ENCODE measurements at places on chromosomes 2 and 18.

DNA sequence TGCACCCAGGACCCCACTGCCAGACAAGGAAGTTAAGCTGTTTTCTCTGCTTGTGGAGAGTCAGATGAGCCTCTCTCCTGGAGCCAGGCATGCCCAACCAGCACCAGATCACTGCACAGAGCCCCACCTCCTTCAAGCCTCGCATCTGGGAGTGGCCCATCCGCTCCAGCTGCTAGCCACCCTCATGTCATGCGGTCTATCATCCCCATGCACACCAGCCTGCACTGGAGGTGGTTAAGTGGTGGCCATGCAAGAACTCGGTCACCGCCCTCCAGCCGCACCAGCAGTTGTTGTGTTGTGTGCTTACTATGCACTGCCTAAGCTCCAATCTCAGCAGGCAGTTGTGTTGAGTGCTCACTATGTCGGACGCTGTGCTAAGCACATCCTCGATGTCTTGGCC is 177.9 kb upstream of the SLC14A2 start:
- no peak for DNase-seq

DNA sequence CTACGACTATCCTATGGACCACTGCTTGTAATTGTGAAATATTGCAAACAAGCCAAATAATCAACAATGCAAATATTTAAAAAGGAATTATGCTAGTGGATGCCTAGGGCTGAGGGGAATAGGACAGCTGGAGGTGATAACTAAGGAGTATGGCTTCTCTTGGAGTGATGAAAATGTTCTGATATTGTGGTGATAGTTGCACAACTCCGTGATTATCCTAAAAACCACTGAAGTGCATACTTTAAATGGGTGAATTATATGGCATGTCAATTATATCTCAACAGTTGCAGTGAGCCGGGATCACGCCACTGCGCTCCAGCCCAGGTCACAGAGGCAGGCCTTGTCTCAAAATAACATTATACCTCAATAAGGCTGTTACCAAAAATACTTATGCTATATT is 125.1 kb upstream of the SH3BP4 start:
- DNase-seq: no peak

- no peak for DNase-seq
These were observed 36.0 kb downstream of the CDK15 start for GRCh38 chr2:201842131-201842860.

DNA sequence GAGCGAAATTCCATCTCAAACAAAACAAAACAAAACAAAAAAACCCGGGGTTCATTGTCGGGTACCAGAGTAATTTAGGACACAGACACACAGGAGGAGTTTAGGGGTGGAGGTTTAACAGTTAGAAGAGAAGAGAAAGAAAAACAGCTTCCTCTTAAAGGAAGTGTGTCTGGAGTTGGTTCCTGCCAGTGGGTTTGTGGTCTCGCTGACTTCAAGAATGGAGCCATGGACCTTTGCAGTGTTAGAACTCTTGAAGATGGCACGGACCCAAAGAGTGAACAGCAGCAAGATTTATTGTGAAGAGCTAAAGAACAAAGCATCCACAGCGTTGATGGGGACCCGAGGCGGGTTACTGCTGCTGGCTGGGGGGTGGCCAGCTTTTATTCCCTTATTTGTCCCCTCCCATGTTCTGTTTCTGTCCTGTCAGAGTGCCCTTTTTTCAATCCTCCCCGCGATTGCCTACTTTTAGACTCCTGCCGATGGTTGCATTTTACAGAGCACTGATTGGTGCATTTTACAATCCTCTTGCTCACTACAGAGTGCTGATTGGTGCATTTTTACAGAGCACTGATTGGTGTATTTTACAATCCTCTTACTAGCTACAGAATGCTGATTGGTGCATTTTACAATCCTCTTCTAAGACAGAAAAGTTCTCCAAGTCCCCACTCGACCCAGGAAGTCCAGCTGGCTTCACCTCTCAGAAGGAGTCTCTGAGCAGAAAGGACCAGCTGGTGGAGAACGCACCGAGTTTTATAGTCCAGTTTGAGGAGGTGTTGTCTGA is 28.7 kb upstream of the ATP8B1 start:
- no peak for DNase-seq

GRCh38 chr2:151150331-151151320 is 111.0 kb downstream of the RBM43 start:
- DNase-seq: no peak

- no peak for DNase-seq
These were observed 18.5 kb downstream of the DSG2 start for GRCh38 chr18:31516437-31516836.

- DNase-seq: no peak
These were observed 179.7 kb downstream of the TWIST2 start for GRCh38 chr2:239027391-239028252.

GRCh38 chr18:45009756-45010155 is 329.1 kb downstream of the SETBP1 start:
- DNase-seq: no peak

DNA sequence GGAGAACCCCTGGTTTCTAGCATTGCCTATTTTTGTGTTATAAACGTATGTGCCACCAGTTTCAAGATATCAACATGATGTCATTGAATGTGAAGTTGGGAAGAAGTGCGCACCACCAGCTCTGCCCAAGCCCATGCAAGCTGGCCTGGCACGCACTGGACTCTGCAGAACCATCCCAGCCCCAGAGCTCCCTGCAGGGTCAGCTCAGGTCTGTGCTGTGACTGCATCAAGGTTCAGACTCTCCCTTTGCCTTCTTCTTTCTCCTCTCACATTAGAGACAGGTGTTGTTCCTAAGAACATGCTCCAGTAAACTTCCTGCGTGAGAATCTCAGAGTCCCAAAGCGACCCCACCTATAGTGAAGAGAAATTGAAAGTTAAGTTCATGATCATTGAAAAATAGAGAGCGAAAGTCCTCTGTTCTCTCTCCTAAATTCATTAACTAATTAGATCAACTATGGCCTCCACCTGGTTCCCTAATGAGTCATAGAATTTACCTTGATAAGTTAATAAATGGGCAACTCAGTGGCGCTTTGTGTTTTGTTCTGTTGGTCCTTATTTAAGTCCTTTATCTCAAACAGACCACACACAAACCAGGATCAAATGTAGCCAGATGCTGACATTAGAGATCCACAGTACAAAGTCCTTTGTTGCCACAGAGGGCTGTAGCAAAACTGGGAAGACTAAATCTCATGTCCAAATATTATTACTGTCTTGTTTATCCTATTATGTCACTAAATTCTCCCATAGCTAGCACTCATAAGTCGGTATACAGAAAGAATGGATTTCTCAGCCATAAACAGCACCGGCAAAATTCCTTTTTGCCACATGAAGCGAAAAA is 432.3 kb downstream of the STK39 start:
- no peak for DNase-seq

DNA sequence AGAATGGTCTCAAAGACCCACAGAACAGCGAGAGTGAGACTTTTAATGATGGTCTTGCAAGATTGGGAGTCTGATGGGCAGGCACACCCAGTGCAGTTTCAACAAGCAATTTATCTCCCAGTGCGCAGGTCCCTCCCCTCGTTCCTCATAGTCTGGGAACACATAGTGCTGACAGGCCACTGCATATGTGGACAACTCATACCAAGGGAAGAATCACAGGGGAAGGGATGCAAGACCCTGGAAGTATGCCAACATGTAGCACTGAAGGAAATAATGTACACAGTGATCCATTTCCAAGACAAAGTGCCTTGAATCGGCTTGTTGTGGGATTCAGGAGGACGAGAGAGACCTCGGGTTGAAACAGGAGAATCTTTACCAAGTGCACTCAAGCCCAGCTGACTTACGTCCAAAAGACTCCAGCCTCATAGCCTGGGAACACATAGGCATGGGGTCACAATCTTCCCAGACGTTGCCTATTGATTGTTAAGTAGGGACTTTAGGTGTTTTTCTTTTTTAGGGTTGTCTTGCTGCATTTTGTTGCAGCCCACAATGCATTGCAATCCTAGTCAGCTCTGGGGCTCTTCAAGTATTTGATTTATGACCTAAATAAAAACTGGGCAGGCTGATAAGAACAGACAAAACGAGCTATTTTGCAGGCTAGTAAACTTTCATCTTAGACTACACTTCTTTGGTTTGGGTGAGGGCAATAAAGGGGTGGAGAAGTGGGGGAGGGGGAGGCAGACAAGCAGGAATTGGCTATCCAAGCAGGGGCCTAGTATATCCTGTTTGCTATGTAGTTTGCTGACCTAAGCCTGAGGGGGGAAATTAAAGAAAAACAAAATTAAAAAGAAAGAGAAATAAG is 24.7 kb upstream of the SERPINB5 start:
- no peak for DNase-seq

- peak; percentile 20 for DNase-seq
These were observed 116.9 kb downstream of the ERBB4 start for GRCh38 chr2:212421556-212422334.

GRCh38 chr18:48153613-48154481 is 223.4 kb upstream of the SMAD2 start:
- no peak for DNase-seq

DNA sequence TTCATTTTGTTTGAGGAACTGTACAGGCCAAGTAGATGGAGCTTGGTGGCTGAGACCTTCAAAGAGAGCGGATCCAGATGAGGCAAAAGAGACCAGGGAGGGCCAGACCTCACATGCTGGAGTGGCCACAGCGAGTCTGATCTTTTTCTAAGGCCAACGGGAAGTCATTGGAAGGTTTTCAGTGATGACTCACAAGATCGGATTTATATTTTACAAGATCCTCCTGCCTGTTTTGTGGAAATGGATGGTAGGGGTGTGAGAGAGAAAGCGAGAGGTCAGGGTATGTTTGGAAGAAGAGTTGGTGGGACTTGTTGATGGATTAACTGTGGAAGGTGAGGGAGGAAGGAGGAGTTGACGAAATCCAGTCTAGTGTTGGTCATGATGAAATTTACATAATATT is 44.6 kb upstream of the TUBA3D start:
- DNase-seq: no peak

DNA sequence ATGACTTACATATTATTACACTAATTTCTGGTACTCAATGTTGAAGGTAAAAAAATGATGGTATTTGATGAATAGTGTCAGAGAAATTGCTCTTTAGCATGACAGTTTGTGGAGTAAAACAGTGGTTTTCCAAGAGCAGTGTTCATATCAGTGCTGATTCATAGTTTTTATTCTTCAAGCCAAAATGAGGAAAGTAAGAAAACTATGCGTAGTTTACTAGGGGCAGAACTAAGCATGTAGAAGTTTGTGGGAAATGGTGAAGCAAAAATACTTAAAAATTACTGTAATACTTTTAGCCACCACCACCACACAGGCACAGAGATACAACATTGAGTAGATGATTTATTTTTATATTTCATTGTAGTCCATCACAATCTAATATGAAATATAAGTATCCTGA is 137.3 kb downstream of the ZNF804A start:
- DNase-seq: no peak

GRCh38 chr2:47521666-47522285 is 118.8 kb downstream of the MSH2 start:
- no peak for DNase-seq

DNA sequence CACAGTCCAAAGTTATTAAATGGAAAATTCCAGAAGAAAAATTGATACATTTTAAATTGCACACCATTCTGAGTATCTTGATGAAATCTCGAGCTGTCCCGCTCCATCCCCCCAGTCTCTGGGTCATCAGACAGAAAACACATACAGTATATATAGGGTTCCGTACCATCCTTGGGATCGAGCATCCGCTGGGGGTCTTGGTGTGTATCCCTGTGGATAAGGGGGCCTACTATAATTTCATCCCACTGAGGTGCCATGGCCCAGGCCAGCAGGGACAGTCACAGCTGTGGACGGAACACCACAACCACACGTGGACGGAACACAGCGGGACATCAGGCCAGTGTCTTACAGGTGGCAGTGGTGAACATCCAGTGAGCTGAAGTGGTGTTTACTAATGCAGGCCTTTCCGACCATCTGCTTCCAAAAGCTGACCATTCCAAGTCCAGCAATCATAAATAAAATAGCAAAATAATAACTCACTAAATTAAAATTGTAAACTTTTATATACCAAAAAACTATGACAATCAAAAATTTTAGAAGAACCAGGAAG is 14.0 kb downstream of the TWIST2 start:
- no peak for DNase-seq

- no peak for DNase-seq
These were observed 60.3 kb downstream of the RTP5 start for GRCh38 chr2:241929551-241930490.

- no peak for DNase-seq
These were observed 548.2 kb downstream of the CBLN2 start for GRCh38 chr18:71995904-71996465.

DNA sequence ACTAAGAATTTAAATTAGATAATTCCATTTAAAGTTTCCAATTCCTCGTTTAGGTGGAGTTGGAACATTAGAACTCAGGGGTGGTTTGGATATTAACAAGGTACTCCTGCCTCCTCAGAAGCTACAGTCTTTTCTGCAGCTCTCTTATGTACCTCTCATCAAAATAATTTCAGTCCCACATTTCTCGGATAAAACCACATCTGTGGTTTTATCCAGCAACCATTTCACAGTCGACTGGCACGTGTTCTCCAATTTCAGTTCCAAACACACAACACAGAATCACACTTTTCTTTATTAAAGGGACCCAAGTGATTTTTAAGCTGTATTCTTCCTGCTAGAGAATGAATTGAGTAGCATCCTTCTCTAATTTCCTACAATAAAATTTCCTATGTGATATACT is 22.7 kb upstream of the NFU1 start:
- no peak for DNase-seq

- no peak for DNase-seq
These were observed 25.1 kb downstream of the NEDD4L start for GRCh38 chr18:58069099-58069498.

GRCh38 chr2:126653761-126654160 is 2.2 kb upstream of the GYPC start:
- no peak for DNase-seq

DNA sequence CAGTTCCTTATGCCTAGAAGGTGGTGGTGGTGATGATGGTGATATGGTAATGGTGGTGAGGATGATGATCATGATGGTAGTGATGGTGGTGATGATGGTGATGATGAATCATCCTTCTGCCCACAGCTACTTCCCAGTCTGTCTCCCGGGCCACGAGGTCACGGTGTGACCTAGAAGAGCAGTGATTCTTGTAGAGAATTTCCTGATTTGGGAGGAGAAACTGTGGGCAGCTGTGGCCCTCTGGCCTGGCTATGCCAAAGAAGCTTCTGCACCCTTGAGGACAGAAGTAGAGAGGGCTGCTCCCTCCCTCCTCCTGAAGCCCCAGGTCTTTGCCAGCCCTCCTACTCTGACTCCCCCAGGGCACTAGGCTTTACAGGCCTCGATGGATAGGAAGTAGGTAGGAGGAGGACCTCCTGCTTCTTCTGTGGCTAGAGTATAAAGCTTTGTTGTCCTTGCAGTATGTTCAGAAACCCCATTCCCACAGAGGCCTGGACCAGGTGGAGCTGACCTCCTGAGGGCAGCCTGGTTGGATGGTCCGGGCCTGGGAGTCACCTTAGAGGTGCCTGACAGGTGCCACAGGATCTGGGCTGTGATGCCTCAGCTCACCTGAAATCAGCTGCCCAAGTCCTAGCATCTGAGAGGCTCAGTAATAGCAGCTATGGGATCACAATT is 57.9 kb upstream of the EPAS1 start:
- DNase-seq: no peak

- no peak for DNase-seq
These were observed 121.9 kb downstream of the MCFD2 start for GRCh38 chr2:46793423-46794416.

- DNase-seq: no peak
These were observed 6.1 kb upstream of the FAM171B start for GRCh38 chr2:186687807-186688211.

GRCh38 chr18:78054801-78055200 is 805.2 kb downstream of the GALR1 start:
- no peak for DNase-seq

GRCh38 chr2:119252186-119253113 is 28.8 kb downstream of the STEAP3 start:
- DNase-seq: peak; percentile 94
